ENCODE measurements at places on chromosomes 4 and X. TPM values are rescaled to one million over a fixed set of nuclear protein-coding genes. Genes with fewer than 3 reads are reported as not detected.

Gene GRIA3
- 4.4 TPM for total RNA-seq

DNA sequence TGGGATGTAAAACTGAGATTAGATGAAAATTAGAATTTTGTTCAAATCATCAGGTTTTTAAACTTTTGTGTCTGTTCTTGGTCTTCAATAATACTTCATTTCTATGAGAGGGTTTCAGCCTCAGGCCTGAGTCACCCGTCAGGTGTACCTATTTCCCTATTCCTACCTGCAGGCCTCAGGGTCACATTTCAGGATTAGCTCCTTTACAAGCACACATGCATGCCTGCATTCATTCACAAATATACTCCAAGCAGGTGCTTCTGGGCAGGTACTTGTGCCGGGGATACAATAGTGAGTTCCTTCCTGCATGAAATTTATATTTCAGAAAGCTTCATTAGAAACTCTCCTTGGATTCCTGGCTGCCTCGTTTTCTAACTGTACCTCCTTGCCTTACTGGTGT, 114.9 kb downstream of the SHISA3 start:
- no peak for DNase-seq

DNA sequence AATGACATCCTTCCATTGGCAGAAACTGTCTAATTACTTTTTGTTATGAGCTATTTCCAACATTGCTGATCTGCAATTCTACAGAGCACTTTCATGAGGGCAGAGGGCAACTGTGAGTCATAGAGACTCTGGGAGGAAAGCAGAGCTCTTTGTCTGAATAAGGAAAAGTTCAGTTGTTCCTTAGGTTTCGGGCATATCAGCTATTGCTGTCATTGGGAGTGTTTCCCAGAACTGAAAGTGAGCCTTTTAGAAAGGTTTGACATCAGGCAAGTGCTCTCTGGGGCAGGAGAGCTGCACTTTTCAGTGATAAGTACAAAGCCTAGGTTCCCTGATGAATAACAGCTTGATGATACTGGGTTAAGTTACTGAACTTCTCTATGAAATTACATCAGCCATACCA, 119.2 kb upstream of the EDNRA start:
- no peak for DNase-seq

DNA sequence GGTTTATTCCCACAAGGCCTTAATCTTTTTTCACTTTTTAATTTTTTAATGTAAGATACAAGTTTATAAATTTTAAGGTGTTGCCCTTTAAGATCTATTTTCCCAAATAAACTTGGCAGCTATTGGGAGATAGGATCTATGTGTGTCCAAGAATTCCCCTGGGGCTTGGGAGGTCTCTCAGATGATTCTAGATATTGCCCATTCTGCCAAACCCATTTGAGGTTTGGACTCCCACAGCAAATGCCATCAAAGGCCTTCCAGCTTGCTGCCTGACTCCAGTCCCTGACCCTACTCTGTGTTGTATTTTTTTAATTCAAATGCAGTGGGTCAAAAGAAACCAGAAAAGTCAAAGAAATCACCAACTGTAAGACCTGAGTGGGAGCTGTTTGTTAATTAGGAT, 120.0 kb upstream of the CHRDL1 start:
- DNase-seq = no peak

Gene CENPE
- total RNA-seq = 2.2 TPM

DNA sequence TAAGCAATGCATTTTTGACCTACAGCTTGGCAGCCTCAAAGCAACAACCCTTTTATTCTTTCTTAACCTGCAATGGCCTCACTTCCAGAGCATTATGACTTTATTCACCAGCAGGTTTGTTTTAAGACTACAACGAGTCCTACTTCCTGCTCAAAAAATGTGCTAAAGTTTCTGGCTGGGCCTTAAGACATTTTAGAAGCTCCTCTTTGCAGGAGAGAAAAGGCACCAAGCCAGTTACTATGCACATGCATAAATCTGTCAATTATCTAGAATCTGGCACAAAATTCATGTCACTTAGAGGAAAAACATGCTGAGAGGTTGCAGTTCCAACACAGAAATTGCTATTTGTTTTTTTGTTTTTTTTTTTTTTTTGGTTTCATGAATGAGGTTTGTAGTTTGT, 223.0 kb upstream of the EPHA5 start:
- no peak for DNase-seq

DNA sequence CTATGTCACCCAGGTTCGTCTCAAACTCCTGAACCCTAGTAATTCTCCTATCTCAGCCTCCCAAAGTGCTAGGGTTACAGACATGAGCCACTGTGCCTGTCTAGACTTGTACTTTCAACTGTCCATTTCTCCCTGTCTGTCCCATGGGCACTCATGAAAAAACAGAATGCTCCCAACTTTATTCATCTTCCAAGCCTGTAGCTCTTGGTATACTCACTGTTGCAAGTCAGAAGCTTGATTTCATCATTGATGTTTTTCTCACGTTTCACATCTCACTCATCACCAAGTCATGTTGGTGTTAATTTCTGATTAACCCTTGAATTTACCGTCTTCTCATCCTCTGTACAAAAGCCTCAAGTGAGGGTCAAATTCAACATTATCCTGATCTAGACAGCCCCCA, 7.3 kb upstream of the SRP72 start:
- no peak for DNase-seq

Gene ATP11C
- 24.1 TPM for total RNA-seq

Gene ASB12
- total RNA-seq = not detected

Gene SPANXN4
- total RNA-seq = not detected

- no peak for DNase-seq
Observed at GRCh38 chr4:168696826-168697225, 200.0 kb downstream of the PALLD start.

- no peak for DNase-seq
Observed at GRCh38 chrX:120144178-120144844, 14.1 kb upstream of the RHOXF2 start.

DNA sequence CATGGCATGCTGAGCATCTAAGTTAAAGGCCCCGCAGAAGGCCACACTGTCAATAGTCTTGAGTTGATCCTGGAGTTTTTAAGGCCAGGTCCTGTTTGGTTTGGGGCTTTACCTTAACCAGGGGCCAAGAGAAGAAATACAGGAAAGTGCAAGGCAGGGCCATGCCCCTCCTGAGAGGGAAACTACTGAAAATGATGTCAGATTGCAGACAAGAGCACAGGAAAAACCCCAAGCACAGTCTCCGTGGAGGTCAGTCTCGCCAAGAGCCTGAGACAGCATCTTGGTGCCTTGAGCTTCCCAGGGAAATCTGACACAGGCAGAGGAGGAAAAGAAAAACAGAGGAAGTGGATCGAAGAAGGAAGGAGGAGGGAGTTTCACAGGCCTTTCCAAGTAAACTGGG, 32.2 kb upstream of the GATB start:
- DNase-seq = no peak

Measured in vagina (tissue), 2 donors.